ENCODE measurements at places on chromosomes 3 and 15. TPM values are rescaled to one million over a fixed set of nuclear protein-coding genes. Genes with fewer than 3 reads are reported as not detected.

The FAM43A gene
- 14.7 TPM for total RNA-seq

- DNase-seq: no peak
Observed at GRCh38 chr3:63429905-63430304, 151.8 kb downstream of the SYNPR start.

DNA sequence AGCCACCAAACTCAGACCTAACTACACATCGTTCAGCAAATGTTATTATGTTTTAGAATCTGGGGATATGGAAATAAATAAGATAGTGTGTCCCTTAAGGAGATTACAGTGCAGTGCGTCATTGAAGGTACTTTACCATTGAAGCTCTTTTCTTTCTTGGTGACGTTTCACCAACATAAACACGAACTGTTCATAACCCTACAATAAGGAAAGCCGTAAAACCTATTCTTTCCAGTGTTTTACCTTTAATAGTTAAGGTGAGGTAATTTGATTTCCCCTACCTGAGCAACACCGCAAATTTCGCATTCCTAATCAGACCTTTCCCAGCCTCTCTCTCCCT is 826 bp downstream of the CCDC66 start:
- DNase-seq: peak; percentile 49

DNA sequence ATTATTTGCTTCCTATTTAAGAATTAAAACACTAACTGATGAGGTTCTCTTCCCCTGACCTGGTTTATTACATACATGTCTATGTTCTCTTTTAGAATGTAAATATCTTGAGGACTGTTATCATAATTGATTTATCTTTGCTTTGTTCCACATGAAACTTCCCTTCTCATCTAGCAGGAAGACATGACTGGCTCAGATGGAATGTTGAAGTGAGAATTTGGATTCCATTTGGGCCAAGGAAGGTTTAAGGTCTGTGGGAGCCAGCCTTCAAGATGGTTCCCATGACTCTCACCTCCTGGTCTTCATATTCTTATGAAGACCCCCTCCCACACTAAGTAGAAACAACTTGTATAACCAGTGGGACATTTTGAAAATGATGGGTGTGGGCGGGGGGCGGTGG is 222.2 kb upstream of the GADL1 start:
- DNase-seq: no peak

DNA sequence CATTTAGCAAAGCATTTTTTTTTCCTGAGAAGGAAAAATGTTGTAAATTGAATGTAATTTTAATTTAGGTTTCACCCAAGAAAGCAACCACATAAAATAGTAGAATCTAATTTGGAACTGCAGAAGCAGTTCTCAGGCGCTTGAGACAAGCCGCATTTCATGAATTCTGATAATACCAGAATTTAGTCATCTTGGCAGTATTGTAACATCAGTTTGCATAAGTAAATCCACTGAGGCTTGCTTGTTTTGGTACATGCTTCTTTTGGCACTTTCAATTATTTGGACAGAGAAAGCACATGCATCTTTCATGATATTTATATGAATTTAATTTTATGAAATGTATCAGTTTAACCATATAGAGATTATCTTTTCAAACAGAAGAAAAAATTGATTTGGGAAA is 389.7 kb upstream of the ROBO1 start:
- no peak for DNase-seq

The GOLGA6L9 gene
- 1.8 TPM for total RNA-seq

The SUCNR1 gene
- under 0.01 TPM for total RNA-seq

The RHCG gene
- not detected for total RNA-seq

GRCh38 chr3:150763841-150764483 is 993 bp upstream of the SIAH2 start:
- peak; percentile 91 for DNase-seq

DNA sequence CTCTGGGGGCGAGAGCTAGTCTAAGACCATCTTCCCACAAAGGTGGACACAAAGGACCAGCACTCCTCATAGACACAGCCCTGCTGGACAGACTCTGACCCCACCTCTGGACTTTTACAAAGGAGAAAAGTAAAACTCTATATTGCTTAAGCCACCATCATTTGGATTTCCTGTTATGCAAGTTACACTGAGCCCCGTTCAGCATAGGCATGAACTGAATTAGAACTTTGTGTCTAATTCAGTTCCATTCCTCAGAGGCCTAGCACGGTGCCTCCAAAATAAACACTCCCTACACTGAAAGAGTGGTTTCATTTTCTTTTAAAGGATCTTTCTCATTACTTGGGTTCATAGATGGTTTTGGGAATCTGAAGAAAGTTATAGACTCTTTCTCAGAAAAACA is 79.2 kb upstream of the OCA2 start:
- DNase-seq: peak; percentile 69

GRCh38 chr3:36700537-36701248 is 63.7 kb downstream of the DCLK3 start:
- DNase-seq: peak; percentile 87

- peak; percentile 30 for DNase-seq
Observed at GRCh38 chr15:62486041-62486440, 321.0 kb upstream of the C2CD4B start.

- DNase-seq: no peak
Observed at GRCh38 chr3:37907371-37907770, 45.7 kb downstream of the CTDSPL start.

DNA sequence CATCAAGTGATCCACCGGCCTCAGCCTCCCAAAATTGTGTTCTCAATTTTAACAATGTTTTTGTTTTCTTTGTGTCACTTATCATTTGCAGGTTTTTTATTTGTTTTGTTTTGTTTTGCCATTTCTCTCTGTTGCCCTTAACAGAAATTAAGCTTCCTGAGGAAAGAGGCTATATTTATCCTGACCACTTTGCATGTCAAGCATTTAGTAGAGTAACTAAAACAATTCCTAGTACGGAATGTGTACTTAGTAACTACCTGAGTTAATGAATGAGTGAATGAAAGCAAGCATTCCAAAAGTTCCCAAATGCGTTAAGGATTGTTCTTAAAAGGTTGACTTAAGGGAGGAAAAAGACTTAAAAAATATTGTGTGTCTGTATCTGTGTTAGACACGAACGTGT is 193.1 kb downstream of the GBE1 start:
- DNase-seq: no peak

DNA sequence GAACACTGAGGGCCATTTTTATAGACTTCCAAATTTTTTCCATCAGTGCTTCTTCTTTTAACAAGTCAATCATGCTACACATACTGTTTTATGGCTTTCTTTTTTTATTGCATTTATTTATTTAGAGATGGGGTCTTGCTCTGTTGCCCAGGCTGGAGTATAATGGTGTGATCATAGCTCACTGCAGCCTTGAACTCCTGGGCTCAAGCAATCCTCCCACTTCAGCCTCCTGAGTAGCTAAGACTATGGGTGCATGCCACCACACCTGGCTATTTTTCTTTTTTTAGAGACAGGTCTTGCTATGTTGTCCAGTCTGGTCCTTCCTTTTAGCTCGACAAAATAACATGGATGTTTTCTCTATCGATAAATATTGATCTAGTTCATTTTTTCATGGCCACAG is 425.8 kb upstream of the WNT5A start:
- DNase-seq: no peak

GRCh38 chr3:134037168-134037567 is 7.4 kb upstream of the SLCO2A1 start:
- no peak for DNase-seq

The CD276 gene
- 154 TPM for total RNA-seq

DNA sequence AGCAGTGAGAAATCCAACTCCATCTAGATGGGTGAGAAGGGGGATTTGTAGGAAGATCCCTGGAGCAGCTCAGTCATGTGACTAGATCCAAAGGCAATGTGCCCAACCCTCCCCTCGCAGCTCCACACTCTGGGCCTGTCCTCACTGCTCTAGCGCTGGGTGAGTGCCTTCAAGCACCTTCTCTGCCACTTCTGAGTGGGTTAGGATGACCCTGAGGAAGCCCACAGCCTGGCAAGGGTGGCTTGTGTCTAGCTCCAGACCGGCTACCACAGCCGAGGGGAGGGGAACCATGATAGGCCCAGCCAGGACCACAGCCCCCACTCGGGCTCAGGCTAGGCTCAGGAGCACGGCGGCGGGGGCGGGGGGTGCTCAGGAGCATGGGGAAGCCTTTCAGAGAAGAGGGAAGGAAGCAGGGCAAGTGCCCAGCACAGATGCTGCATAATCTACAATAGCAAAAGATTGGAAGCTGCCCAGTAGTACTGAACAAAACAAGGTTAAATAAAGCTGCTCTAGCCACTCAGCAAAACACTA is 1.7 kb downstream of the SPATA12 start:
- DNase-seq: no peak

DNA sequence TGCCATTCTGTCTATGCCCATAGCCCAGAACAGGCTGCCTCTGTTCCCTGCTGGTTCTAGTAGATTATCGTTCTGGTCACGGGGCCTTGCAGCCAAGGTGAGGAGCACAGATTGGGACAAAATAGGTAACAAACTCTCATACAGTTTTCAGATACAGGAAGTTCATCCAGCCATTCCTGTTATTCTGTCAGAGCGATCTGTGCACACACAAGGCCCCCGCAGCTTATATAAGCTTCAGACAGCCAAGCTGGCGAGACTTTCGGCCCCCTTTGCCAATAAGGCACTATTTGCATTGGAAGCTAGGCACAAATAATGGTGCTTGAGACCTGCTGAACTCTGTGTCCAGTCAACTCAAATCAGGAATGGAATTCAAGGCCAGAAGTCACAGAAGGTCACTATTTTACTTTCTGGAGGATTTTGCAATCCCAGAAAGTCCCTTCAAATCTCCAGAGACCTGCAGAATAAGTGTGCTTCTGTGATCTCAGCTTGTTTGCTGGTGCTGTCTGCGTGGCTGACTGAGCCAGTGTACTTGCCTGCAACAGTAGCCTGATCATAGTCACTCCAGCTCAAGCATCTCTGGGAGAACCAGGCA is 69.4 kb downstream of the BFSP2 start:
- DNase-seq: no peak

GRCh38 chr15:42324308-42324707 is 35.0 kb upstream of the CAPN3 start:
- no peak for DNase-seq

DNA sequence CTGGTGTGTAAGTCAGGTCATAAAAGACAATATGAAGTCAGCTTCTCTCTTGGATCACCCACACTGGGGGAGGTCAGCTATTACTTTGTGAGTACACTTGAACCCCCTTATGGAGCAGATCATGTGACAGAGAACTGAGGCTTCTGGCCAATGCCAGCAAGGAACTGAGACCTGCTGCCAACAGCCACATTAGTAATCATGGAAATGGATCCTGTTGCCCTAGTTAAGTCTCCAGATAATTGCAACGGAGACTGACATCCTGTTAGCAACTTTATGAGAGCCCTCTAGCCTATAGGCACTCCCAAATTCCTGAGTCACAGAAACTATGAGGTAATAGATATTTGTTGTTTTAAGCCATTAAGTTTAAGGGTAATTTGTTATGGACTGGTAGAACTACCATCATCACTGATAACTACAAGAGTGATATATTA is 110.4 kb upstream of the GMNC start:
- DNase-seq: peak; percentile 5

GRCh38 chr3:30512576-30512975 is 93.8 kb upstream of the TGFBR2 start:
- no peak for DNase-seq

DNA sequence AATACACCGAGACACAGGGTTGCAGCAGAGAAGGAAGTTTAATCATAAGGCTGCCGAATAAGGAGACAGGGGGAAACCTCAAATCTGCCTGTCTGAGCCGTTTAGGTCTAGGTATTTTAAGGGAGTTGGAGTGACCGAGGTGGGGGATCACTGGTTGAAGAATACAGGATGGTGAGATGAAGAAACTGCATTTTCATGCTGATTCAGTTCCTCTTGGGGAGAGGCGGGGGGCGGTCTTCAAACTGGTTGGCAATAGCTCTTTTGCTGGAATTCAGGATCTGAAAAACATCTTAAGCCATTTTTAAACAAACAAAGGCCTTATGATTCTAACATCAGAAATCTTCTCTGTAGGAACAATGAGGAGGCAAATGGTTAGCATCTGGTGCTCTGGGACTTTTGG is 699.5 kb upstream of the CFAP20DC start:
- no peak for DNase-seq

The NUP210 gene
- under 0.01 TPM for total RNA-seq

The ABI3BP gene
- 183 TPM for total RNA-seq

DNA sequence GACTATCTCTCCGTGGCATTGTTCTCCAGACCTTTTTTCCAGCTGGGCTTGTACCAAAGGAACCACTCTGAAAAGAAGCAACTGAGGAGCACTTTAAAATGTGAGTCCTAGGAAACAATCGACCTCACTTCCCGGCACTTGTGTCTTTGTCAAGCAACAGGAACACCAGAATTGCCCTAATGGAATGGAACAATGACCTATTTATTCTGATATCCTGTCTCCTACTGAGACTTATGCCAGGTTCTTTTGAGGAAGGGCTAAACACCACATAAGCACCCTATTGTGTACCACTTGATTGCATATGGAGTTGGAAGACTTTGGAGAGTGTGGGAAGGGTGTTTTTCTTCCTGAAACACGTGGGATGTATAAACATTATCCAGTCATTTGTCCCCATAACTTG is 56.8 kb upstream of the TGFBR2 start:
- DNase-seq: no peak

DNA sequence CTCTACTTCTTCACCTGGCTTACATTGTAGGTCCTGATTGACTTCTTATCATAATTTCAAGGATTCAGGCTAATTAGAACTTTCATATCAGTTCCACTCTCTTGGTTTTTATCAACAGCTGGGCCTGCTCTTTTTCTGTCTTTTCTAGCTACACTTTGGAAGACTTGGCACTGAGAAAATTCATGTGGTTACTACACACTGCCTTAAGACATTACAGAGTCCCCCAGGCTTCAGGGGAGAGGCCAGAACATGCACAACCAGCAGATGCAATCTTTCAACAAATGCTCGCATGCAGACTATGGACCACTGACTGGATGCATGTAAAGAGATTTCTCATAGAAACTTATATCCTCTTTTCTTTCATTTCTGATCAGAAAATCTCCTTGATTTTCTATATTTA is 423.5 kb downstream of the TUSC7 start:
- no peak for DNase-seq

DNA sequence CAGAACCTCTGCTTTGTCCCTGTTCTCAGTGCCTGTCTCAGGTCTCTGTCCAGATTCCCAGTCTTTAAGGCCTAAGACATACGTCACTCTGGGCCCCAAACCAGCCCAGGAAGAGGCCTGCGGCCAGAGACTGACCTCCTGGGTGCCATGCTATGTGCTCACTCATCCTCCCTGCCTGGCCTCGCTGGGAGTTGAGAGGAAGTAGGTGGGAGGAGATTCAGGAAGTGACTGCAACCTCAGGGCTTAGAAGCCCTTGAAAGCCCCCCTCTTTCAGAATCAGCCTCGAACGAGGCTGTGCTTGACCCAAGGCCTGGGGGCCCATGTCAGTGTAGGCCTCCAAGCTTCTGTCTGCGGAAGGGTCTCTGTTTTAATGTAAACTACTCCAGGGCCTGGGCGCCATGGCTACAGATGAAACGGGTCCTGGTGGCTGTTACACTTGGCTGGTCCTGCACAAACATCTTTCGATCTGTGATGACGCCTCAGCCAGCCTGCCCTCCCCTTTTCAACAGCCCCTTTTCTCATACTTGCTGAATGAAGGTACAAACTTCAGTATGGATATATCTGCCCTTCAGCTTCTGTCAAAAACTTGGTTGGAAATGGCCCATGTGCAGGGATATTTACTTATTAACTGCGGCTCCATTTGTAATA is 11.7 kb downstream of the RASGRF1 start:
- DNase-seq: no peak
